Umbilical cord (tissue), 2 donors: ENCODE measurements at places on chromosomes 6 and 20.

GRCh38 chr6:108134213-108134970 is 31.4 kb upstream of the NR2E1 start:
- DNase-seq, result peak; percentile 31

DNA sequence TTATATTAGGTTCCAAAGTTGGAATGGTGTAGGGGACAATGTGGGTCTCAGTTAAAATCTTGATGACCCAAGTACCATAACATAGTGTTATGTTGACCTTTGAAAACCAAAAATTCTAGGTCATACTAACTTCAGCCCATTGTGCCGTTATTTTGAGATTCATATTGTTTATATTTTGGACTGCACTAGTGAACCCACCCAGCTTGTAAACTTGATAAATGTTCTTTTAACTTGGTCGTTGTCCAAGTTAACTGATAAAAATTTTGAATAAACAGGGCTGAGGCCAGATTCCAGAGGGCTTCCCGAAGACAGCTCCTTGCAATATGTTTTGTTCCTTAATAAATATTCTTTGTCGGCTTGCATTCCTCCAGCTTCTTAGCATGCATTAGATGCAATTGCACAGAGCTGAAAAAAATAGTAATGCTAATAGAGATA is 90.3 kb downstream of the BCAS1 start:
- DNase-seq, result peak; percentile 35

DNA sequence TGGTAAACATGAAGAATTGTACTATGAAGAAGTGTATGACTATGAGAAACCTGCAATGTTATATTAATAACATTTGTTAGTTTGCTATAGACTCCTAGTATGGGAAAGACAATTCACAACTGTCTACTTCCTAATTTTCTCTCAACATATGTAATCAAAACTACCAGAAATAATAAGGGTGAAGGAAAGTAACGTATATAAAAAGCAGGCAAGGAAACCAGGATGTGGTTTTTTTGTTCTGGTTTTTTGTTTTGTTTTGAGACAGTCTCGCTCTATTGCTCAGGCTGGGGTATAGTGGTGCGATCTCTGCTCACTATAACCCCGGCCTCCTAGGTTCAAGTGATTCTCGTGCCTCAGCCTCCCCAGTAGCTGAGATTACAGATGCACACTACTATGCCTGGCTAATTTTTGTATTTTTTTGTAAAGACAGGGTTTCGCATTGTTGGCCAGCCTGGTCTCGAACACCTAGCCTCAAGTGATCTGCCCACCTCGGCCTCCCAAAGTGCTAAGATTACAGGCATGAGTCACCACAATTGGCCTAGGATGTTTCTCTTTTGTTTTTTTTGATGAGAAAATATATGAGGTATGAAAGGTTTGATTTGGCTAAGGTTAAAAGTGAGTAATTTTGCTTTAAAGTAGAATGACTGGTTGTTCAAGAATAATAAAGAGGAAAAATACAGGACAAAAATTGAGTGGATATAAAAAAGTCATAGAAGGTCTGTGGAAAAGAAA is 83.1 kb downstream of the PTCHD4 start:
- no peak for DNase-seq

GRCh38 chr6:98416027-98416426 is 418.3 kb upstream of the POU3F2 start:
- no peak for DNase-seq

GRCh38 chr6:76438768-76439167 is 366.3 kb upstream of the IMPG1 start:
- DNase-seq, result peak; percentile 14

DNA sequence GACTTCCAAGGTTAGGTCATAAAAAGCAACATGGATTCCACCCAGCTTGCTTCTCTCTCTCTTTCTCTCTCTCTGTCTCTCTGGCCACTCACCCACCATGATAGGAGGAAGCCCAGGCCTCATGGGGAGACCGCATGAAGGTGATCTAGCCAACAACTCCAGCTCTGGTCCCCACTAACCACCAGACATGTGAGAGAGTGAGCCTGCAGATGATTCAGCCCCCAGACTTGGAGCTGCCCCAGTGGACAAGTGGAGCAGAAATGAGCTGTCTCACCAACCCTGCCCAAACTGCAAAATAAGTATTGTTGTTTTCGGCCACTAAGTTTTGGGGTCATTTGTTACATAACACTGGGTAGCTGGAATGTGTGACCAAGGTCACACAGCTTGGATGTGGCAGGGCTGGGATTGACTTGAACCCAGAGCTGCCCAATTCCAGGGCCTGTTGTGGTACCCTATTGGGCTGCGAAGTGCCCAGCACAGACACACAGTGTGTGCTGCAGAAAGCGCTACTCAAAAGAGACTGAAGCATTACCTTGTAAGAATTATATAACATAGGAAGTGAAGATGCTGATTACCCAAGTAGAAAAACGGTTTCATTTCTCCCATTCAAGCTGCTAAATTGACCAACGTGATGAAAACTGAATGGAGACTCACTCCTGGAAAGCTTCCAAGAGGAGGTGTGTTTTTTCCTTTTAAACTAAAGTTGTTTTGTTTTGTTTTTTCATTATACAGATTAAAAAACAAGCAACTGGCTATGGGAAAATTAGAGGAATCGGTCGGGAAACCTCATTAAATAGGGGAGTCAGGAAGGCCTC is 9.1 kb upstream of the TLDC2 start:
- no peak for DNase-seq
